OCI-LY7 (cell line): ENCODE measurements at places on chromosomes 2 and 18. TPM values are rescaled to one million over a fixed set of nuclear protein-coding genes. Genes with fewer than 3 reads are reported as not detected.

DNA sequence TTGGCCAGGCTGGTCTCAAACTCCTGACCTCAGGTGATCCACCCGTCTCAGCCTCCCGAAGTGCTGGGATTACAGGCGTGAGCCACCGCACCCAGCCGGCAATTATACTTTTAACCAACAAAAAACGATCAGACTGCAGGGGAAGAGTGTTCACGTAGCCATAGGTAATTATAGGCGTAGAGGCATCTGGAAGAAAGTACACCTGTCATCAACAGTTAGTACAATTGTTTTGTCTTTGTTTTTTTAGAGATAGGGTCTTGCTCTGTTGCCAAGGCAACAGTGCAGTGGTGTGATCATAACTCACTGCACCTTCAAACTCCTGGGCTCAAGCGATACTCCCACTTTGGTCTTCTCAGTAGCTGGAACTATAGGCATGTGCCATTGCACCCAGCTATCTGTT is 20.0 kb downstream of the ST3GAL5 start:
- no peak for DNase-seq

GRCh38 chr2:234703258-234703657 is 206.4 kb upstream of the ARL4C start:
- no peak for DNase-seq

DNA sequence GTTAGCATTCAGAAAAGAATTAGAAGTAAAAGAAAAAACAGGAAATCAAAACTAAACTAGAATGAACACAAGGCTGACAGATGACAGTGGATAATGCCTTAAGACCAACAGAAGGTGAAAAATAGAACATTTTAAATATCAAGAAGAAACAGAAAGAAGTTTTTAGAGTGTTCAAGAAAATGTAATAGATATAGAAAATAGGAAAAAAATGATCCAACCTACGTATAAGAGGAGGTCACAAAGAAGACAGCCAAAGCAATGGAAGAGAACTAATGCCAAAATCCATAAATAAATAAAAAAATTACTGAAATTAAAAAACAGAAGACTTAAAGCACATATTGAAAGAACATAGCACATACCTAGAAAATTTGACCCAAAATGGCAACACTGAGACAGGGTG is 42.5 kb upstream of the EN1 start:
- DNase-seq: no peak

DNA sequence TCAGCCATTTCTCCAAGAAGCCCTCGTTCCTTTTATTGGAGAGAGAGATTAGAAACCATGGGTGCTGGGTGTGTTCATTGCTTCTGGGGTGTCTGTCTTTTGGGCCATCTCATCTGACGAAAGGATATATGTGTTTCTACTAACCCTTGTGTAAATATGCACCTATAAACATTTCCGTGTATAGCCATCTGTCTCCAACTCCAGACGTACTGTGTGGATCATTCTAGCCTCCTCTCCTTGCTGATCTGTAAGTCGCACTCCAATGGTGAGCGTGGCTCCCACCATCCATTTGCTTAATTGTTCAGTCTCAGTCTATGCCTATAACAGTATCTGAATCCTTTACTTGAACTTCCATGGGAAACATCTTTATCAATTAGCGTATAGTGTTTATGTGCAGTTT is 1.8 kb downstream of the RBFA start:
- DNase-seq: no peak

DNA sequence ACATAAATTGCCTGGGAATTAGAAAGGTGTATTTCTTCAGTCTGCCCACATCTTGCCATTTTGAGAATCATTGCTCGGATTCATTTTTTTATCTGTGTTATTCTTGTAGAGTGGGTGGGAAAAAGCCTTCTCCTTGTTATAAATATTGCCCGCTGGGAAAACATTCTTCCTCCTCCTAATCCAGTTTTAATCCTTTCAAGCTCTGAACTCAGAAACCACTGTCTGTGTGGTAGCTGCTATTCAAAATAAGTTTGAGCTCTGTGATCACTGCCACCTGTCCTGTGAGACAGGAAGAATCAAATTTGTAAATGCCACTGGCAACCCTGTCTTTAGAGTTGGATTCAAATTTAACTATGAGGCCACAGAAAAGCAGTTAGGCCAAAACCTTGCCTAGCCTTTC is 1875.2 kb upstream of the PIK3C3 start:
- DNase-seq: no peak

- DNase-seq: no peak
Observed at GRCh38 chr2:126467367-126468054, 188.4 kb upstream of the GYPC start.

RAB6C gene
- not detected in 2 replicates for total RNA-seq
